Urinary bladder (tissue), 4 donors: ENCODE measurements at places on chromosomes 5 and 9. TPM values are rescaled to one million over a fixed set of nuclear protein-coding genes. Genes with fewer than 3 reads are reported as not detected.

The PCDHB15 gene
- 7.8 TPM for total RNA-seq

The PRDM9 gene
- not detected for total RNA-seq

The C9orf153 gene
- 3.0 TPM for total RNA-seq

The SMIM33 gene
- not detected for total RNA-seq

The IL4 gene
- total RNA-seq = not detected

The ARAP3 gene
- total RNA-seq = 9.8 TPM

The GRM6 gene
- not detected for total RNA-seq

The CLIC3 gene
- total RNA-seq = 3.6 TPM

The AGXT2 gene
- not detected for total RNA-seq

The IGIP gene
- total RNA-seq = 25.0 TPM

The NSMF gene
- total RNA-seq = 8.6 TPM

The IL7R gene
- 1.5 TPM for total RNA-seq

The INPP5E gene
- 5.3 TPM for total RNA-seq

The PCDHGA7 gene
- total RNA-seq = 6.9 TPM

The RANBP17 gene
- 96.5 TPM for total RNA-seq

The ATP10B gene
- total RNA-seq = 3.4 TPM

The LRRC70 gene
- total RNA-seq = 18.1 TPM

The ERP44 gene
- 26.6 TPM for total RNA-seq

The MCC gene
- 60.7 TPM for total RNA-seq

The PPP2R2B gene
- total RNA-seq = 11.8 TPM

The SLC36A3 gene
- total RNA-seq = not detected

The IFNA21 gene
- not detected for total RNA-seq

The UAP1L1 gene
- total RNA-seq = 4.0 TPM

The ADAMTS13 gene
- total RNA-seq = 1.8 TPM

The SLC34A3 gene
- not detected for total RNA-seq

The ZNF462 gene
- total RNA-seq = 40.2 TPM

The TRAPPC13 gene
- 50.0 TPM for total RNA-seq

The CD14 gene
- total RNA-seq = 57.6 TPM

The CKMT2 gene
- 6.9 TPM for total RNA-seq

The IGFBPL1 gene
- total RNA-seq = 3.0 TPM

The OTP gene
- total RNA-seq = not detected

The GFRA3 gene
- total RNA-seq = 2.4 TPM

The PLCXD3 gene
- total RNA-seq = 0.42 TPM

The FIBCD1 gene
- 0.16 TPM for total RNA-seq

The C9orf50 gene
- total RNA-seq = not detected

The BTNL8 gene
- not detected for total RNA-seq

The TYRP1 gene
- total RNA-seq = 0.48 TPM

The PCDHAC2 gene
- total RNA-seq = 3.0 TPM

The STK32A gene
- total RNA-seq = 7.8 TPM
